ENCODE measurements at places on chromosomes 6 and 20.

DNA sequence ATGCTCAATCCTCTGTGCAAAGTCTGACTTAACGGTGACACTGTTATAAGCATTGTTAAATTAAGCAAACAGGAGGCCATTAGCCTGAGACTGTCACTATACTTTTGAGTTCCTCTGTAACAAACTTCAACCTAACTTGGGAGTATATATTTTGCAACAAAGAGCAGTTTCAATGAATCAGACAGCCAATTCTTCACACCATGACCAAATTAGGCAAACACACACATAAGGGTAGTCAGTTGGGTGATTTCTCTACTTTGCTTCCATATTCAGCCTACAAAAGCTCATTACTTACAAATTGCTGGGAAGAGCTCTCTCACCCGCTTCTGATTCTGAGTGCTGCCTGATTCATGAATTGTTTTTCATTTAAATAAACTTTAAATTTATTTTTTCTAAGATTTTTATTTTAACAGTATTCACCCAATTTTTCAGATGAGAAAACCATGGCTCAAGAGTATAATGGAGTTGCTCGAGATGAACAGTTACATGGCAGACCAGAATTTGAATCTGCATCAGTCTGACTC is 60.5 kb downstream of the HACE1 start:
- DNase-seq, result no peak

- no peak for DNase-seq
Observed at GRCh38 chr6:20223141-20223540, 10.9 kb upstream of the MBOAT1 start.

- DNase-seq, result no peak
Observed at GRCh38 chr6:153625089-153625488, 414.0 kb upstream of the OPRM1 start.

DNA sequence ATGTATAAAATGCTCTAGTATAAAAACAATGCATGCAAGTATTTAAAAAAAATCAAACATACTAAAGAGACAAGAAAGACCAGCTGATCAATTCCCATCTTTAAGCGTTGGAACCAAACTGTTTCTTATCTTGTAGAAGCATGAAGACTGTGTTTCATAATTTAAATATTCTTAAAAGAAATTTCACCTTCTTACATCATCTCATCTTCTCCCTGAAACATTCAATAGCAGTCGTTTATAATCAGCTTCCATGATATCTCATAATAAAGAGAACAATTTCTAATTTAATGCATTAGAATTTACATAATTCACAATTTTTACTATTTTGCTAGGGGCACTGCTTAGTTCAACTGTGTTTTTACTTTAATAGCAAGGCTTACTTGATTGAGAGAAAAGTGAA is 468.1 kb upstream of the MARCKS start:
- DNase-seq, result no peak

DNA sequence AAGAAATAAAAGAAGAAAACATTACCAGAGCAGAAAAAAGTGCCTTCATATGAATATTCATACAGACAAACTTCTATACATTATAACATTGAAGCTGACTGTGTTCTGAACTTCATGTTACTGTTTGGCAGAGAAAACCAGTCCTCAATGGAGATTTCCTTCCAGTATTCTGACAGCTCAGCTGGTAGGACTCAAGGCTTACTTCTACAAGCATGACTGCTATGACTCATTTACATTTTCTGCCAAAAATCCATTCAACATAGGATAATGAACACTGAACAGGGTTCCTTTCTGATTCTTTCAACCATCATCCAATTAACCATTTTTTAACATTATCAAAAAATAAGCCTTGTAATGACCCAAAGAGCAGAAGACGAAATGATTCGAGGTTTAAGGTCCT is 25.4 kb downstream of the COL9A1 start:
- DNase-seq, result no peak

- DNase-seq, result no peak
Observed at GRCh38 chr6:75150685-75151412, 55.0 kb downstream of the COL12A1 start.

- peak; percentile 39 for DNase-seq
Observed at GRCh38 chr20:49165611-49166010, 22.5 kb downstream of the STAU1 start.

- no peak for DNase-seq
Observed at GRCh38 chr20:63473555-63474449, 1.3 kb upstream of the KCNQ2 start.

GRCh38 chr6:32700391-32701040 is 34.1 kb upstream of the HLA-DQB1 start:
- peak; percentile 30 for DNase-seq

DNA sequence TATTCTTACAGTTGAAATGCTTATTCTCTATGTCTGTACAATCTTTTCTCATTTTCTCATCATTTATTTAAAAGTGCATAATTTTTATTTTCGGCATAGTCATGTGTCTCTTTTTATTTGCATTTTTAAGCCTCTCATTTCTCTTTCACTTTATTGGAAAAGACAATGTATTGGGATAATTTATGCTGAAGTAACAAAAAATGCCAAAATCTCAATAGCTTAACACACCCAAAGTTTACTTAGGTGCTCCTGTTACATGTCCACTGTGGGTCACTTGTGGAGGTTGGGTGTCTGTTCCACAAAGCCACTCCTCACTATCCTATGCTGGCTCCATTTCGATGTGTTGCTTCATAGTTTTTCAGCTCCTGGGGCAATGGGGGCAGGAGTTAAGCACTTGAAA is 638.7 kb downstream of the CD109 start:
- DNase-seq, result no peak

DNA sequence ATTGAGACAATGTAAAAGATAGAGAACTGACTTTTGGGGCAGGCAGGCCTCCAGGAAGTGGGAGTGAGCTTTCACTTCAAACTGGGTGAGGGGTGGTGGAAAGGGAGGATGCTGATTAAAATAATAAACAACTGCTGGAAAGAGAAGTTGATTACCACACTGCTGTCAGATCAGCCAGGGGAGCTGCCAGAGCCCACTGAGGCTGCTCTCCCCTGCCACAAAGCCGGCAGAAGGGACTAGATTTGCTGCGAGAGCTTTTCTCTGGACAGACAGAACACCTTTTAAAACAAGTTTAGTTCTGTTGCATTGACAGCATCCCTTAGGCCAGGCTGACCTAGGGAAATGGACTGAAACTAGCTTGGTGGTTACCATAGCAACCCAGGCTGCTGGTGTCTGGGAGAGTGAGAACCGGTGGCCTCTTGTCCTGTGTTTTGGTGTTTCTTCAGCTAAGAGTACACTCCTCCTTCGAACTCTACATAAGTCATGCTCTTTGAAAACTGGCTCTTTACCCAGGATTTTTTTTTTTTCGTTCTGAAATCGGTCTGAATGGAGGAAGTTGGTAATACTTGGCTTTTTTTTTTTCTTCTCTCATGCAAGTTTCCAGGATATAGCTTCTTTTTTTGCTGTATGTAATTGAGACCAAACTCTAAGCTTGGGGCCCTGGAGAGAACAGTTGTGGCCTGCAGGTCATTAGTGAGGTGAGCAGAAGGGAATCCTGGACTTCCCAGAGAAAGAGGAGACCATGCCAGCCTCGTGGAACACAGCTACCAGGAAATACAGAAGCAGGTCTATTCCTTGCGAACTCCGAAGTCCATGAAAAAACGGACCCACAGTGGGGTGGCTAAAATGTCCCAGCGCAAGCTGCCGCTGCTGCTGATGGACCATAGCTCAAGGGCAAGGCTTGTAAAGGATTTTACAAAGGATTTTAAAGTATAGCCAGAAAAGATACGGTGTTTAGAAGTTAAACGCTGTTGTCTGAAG is 374.4 kb downstream of the UTRN start:
- DNase-seq, result peak; percentile 23

GRCh38 chr20:44732327-44732726 is 13.3 kb upstream of the KCNK15 start:
- DNase-seq, result no peak

DNA sequence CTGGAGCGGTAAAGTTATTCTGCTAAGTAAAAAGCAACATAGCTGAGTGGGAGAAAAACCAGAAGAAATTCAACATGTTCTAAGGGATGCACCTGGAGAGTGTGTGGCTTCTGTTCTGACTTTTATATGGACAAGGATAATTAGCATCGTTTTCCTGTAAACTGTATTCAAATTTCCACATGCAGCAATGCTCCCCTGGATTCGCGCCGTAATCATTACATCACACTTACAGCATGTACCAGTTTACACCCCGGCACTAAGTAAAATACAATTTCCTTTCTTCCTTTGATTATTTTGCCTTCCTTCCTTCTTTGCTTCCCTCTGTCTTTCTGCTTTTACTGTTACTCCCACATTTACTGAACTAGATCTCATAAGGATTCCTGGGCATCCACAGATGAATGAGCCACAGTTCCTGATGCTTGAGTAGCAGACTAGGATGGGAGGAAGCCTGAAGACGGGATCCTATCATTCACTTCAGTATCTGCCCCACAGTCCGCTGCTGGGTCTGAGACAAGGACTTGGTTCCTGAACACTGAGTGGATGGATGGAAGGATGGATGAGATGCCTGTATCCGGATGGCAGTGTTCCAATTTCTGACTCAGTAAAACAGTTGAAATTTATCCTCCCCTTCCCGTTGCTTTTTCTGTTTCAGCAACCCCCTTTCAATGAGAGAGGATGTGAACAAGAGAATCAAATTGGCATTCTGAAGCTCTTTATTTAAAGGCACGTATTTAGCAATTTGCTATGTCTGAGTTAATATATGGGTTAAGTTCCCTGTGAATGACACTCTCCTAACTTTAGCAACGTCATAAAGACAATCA is 174.6 kb downstream of the GJA10 start:
- no peak for DNase-seq

GRCh38 chr6:61959196-61959595 is 326.8 kb downstream of the KHDRBS2 start:
- DNase-seq, result no peak

GRCh38 chr20:7806831-7807230 is 133.4 kb downstream of the HAO1 start:
- DNase-seq, result no peak

- DNase-seq, result no peak
Observed at GRCh38 chr6:118953391-118953790, 18.4 kb upstream of the MCM9 start.

DNA sequence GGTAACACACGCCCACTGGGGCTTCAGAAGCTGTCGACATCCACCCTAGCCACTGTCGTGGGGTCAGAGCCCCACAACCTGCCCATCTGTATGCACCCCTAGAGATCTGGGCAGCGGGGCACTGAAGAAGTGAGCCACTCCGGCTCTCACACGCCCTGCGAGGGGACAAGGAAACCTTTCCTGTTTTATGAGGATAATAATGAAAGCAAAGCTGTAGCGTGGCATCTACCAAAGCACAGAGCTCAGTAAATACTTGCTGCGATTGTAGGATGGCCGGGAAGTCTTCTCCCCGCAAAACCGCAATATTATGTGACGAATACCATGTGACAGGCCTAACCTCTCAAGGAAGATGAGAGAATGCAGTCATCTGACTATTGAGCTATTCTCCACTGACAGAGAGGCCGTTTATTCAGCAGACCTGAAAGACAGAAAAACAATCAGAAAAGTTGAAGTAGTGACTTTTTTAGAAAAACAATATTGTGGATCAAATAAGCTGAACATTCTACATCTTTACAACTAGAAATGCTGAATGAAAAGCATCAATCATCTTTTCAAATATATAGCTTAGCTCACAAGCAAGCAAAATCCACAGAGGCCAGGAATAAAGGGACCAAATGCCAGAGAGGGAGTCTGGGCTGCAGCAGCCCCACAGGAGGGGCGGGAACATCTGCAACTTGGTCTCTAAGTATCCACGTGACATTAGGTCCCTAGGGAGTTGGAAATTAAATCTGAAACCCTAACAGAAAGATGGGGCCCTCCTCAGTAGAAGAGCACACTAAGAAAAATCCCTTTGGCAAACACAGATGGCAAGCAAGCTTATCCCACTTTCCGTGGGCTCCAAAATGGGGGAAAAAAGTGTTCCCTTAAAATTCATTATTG is 207.8 kb downstream of the TTLL2 start:
- DNase-seq, result no peak

- DNase-seq, result no peak
Observed at GRCh38 chr6:136669299-136669699, 119.1 kb upstream of the MAP7 start.

- no peak for DNase-seq
Observed at GRCh38 chr6:10441004-10441654, 26.3 kb upstream of the TFAP2A start.

DNA sequence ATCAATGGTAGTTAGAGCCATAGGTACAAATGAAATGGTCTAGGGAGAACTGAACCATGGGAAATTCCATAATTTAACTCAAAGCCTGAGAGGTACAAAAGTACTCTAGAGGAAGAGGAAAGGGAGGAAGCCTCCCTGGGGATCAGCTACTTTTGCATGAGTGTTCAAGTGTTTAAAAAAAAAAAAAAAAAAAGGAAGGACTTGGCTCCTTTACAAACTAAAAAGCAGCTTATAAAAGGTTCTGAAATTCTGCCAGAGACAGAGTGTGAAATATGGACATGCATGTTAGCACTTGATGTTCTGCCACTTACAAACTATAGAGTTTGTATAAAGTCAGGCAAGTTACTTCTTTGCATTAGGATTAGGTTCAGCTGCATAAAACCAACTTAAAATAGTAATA is 290.0 kb downstream of the TBC1D7 start:
- no peak for DNase-seq
